Stimulated activated CD4-positive, alpha-beta T cell treated with anti-CD3 and anti-CD28 coated beads, Interleukin-15, amount 100 ng/mL, for 48 hours (primary cell): ENCODE measurements at places on chromosomes 4 and X.
A peak's percentile ranks its signal among the peaks of the same experiment; 100 is the strongest.

DNA sequence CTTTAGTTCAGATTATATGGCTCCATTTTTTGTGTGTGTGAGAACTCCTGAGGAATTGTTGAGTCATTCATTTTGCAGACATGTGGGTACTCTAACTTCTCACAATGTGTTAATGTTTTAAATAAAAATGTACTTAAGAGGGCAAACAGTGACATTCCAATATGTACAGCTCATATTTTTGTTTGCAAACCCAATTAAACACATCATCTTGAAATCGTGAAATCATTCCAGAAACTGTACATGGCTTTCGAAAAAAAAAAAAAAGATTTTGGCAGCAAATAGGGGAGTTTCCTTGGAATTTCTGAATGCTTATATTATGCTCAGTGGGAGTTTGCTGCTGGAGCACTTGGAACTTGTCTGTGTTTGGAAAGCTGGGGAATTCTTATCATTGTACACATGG is 85.0 kb downstream of the HPGD start:
- DNase-seq: no peak

DNA sequence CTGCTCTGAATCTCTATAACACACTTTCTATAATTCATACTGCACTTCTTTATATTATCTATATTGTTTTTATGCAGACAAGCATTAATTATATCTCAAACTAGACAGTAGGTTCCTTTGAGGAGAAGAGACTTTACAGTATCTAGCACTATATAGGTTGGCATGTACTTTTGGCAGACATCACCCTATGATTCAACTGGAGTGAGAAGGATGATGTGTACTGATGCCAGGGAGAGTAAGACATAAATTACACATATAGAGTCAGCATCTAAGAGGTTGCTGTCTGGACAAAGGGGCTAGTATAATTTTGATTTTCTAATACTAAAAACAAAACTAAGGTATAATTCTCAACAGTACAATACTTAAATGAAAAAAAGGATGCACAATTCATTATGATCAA is 5.1 kb upstream of the RBM41 start:
- DNase-seq: no peak

GRCh38 chr4:103424853-103425252 is 226.7 kb upstream of the CENPE start:
- DNase-seq: no peak

DNA sequence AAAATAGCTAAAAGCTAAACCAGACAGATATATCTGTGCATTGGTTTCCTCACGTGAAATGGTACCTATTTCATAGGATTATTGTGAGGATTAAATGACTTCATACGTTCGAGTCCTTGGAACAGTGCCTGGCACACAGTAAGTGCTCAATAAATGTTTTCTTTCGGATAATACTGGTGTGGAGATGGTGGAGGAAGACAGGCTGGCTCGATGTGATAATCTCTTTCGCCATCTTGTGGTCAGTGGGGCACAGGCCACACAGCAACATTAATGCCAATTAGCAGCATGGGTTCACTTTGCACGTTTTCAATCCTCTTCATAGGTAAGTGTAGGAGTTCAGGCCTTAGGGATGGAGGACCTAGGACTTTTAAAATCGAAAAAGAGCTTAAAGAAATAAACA is 9.3 kb downstream of the PAGE4 start:
- peak; percentile 2 for DNase-seq

DNA sequence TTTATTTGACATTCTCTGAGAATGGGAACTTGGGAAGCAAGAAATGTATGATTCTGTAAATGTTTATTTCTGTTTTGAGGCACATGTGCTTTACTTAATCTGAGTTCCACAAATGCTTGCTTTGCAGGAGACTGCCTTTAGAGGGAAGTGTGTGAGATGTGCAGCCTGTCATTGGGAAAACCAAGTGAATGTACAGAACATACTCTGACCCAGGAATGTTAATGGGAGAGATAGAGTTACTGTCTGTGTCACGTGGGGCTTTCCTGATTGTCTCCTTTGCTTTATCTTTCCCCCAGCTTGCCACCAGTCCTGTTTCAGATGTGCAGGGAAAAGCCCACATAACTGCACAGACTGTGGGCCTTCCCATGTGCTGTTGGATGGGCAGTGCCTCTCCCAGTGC is 218.6 kb upstream of the ANXA3 start:
- DNase-seq: no peak

- DNase-seq: no peak
These were observed 196.8 kb upstream of the RPS6KA3 start for GRCh38 chrX:20463296-20464075.

DNA sequence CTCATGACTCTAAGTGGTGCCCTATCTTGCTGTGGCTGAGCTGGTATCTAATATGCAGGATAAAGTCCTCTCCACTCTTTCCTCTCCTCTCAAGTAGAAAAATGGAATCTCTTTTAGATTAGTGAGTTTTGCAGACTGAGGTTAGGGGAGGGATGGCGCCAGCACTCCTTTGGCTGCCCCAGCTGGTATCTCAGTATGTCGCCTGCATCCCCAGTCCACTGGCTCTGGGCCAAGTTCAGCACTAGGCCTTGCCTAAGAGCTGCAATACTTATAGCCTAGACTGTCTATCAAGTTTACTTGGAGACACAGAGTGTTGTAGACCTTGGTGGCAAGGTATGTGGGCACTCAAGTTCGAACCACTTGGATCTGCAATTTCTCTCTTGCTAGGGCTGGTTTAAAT is 351.3 kb downstream of the NAP1L3 start:
- DNase-seq: no peak

DNA sequence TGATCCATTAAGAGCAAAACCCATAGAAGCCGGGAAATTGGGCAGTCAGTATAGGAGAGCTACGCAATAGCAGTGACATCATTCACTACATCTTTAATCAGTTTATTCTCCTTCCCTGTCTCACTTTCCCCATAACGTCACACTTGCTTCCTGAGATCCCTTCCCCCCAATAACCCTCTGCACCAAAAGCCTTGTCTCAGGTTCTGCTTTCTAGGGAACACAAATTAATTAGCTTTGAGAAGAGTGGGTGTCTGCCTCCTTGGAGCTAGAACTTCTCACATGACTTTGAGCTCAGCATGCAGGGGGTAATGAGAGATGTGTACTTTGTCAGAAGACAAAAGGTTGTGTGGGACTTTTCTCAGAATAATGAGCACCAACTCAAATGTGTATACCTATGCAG is 128.3 kb upstream of the MAOA start:
- no peak for DNase-seq

- no peak for DNase-seq
These were observed 12.4 kb upstream of the RADX start for GRCh38 chrX:106599411-106599810.

GRCh38 chr4:46820154-46820553 is 88.9 kb downstream of the COX7B2 start:
- no peak for DNase-seq

DNA sequence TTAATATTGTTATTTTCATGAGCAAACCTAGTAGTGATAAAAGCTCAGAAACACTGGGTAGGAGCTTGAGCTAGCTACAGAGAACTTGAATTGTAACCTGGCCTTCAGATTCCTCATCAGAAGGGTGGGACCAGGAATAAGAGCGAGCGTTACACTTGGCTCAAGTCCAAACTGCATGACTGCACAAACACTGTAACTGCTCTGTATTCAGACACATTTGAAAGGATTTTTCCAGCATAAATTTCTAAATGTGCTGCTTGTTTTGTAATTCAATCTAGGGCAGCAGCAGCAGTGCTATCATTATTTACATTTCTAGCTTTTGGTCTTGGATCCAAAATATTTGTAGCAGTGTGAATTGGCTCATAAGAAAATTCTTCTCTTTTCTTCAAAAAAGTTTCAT is 133.0 kb upstream of the TMLHE start:
- DNase-seq: no peak

GRCh38 chrX:49995107-49995731 is 72.8 kb downstream of the CLCN5 start:
- DNase-seq: no peak

DNA sequence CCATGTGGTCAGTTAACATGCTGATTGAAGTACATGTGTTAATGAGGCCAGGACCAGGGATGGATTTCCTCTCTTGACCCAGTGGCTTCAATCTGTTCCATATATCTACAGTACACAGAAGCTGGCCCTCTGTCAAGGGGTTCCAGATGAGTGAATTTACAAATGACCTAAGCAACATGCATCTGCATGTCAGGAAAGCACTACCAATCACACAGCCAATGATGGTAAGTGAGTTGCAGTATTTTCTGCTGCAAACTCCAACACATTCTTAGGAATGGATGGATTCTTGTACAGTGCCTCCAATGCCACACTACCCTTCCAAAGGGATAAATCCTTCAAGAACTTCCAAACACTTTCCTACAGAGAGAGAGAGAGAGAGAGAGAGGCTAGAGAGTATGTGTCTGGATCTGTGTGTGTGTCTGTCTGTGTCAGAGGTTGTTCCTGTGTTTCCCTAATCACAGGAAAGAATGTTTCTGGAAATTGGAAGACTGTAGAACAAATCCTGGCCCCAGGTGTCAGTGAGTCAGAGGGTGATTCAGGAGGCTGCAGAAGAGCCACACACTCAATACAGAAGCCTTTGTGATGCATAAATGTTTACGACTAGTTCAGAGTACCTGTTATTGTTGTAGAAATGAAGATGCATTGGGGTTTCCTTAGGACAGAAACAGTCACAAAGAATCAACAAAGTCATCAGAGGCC is 107.5 kb downstream of the GUCY2F start:
- DNase-seq: no peak

- DNase-seq: no peak
These were observed 285.5 kb downstream of the PDGFC start for GRCh38 chr4:156686120-156686519.

- no peak for DNase-seq
These were observed 42.4 kb upstream of the MCF2 start for GRCh38 chrX:139750390-139750789.

DNA sequence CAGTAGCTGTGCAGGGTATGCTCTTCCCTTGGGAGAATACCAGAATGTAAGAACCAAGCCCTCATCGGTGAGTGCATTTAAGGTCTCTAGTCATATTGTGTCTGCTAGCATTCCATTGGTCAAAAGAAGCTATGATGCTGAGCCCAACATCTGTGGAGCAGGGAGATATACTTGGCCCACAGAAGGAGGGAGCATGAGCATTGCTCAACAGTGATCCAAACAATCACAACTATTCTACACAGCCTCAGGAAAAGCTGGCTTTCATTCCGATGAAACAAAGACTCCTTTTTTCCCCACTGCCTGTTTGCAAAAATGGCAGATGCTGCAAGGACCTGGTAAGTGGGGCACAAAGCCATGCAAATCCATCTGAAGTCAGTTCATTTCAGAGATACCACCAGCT is 80.6 kb upstream of the DHX15 start:
- DNase-seq: no peak

DNA sequence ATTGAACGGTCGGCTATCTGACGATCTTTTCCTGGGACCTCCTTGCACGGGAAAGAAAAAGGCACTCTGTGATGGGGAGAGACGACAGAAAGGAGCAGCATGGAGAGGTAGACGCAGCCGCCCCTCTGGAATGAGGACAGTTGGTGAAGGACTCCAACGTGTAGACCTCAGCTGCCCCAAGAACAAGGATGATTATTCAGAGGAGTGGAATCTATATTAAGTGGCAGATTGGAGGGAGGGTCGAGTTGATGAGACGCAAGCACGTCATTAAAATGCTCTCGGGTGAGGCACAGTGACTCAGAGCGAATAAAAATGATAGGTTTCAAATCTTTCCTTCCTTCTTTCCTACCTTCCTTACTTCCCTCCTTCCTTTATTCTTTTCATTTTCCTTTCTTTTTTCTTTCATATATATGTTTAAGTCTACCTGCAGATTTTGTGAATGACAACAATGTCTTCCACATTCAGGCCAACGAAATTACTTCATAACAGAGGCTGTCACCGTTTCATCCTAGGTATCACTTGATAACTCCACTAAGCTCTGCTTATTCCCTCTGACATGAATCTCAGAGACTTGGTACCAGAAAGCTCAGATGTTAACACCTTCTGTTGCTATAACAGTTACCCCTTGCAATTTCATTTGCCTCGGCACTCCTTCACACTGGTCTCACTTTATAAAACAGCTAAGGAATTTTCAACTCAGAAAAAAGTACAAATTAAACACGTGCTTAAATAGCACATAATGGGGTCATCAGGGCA is 110.0 kb upstream of the PPARGC1A start:
- DNase-seq: no peak

DNA sequence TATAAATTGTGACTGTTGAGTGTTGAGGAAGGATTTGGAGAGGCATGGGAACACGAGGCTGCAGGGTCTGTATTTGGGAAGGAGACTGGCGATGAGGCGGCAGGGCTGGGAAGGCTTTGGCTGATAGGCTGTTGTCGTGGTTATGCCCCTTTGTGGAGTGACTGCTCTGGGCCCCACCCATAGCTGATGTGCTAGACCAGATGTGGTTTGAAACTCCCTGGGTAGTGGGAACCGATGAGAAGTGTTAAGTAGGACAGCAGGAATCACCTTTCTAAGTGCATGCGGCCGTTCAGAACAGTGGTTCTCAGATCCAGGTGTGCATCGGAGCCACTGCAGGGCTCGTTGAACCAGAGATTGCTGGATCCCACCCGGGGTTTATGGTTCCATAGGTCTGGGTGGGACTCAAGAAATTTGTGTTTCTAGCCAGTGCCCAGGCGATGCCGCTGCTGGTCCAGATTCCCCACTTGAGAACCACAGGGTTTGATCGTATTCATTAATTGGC is 42.3 kb downstream of the TBC1D14 start:
- no peak for DNase-seq

DNA sequence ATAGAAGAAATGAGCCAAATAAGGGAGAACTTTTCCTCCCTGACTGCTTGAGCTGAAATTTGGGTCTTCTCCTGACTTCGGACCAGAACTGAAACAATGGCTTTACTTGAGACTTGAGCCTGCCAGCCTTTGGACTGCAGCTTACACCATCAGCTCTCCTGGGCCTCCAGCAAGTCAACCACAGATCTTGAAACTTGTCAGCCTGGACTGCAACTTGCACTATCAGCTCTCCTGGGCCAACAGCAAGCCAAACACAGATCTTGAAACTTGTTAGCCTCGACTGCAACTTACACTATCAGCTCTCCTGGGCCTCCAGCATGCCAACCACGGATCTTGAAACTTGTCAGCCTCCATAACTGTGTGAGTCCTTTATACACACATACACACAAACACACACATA is 425.9 kb upstream of the PCDH7 start:
- no peak for DNase-seq

DNA sequence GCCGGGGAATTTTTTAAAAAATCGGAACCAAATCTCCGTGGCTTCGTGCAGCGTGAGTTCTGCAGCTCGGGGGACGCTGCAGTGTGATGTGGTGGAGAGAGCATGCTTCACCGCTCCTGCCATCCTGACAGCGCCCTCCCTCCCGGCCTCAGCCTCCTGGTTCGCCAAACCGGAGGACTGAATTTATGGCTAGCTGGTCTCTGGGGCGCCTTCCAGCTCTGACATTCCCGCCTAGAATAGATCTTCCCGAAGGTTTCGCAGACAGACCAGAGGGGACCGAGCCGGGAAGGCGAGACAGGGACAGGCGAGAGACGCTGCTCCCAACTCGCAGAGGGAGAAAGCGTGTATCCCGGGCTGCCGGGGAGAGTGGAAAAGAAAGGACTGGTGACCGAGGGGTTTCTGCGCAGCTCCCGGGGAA is 25.9 kb downstream of the HOPX start:
- DNase-seq: no peak
